Mesangial cell (primary cell): ENCODE measurements at places on chromosomes 12 and 14. TPM values are rescaled to one million over a fixed set of nuclear protein-coding genes. Genes with fewer than 3 reads are reported as not detected.

Gene DPPA3
- not detected in 2 replicates for total RNA-seq

Gene ZNF84
- 6.0 and 15.6 TPM in 2 replicates for total RNA-seq

Gene PPP1R1A
- total RNA-seq = 0.98 and 6.1 TPM in 2 replicates

Gene PARPBP
- total RNA-seq = 1.5 and 12.5 TPM in 2 replicates

Gene CPM
- 9.8 and 28.3 TPM in 2 replicates for total RNA-seq

Gene OLR1
- total RNA-seq = 0.51 and 1.5 TPM in 2 replicates

Gene KLHL33
- total RNA-seq = 0.25 TPM in 1 of 2 replicates, not detected in the other
